Panc1 (cell line): ENCODE measurements at places on chromosomes 4 and X. TPM values are rescaled to one million over a fixed set of nuclear protein-coding genes. Genes with fewer than 3 reads are reported as not detected.
A peak's percentile ranks its signal among the peaks of the same experiment; 100 is the strongest.

DNA sequence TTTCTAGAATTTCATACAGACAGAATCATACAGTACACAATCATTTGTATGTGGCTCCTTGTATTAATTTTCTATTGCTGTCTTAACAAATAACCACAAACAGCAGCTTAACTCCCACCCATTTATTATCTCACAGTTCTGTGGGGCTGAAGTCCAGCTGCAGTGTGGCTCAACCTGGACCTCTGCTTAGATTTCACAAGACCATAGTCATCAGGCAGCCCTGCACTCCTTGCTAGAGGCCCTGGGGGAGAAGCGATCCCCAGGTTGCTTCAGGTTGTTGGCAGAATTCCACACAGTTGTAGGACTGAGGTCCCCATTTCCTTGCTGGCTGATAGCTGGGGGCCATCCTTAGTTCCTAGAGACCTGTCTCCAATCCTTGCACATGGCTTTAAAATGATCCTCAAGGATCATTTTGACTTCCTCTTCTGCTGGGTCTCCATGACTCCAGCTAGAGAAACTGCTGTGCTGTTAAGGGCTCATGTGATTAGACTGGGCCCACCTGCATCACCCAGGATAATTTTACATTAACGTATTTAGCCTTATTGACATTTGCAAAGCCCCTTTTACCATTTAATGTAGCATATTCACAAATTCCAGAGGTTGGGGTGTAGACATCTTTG, 60.9 kb upstream of the SMAD1 start:
- H3K27ac ChIP-seq: no peak overlapping the region
- no peaks in the 10 kb centered on the region for H3K4me1 ChIP-seq
- no peak for DNase-seq
- H3K4me3 ChIP-seq: no peak overlapping the region

Gene ACOX3
- total RNA-seq: 15.4 TPM

Gene DCHS2
- total RNA-seq: not detected

Gene ELF2
- 21.9 TPM for total RNA-seq

Gene GPR173
- 0.13 TPM for total RNA-seq

Gene UGT2B28
- total RNA-seq: not detected

Gene PRKG2
- total RNA-seq: 0.59 TPM

Gene GPM6B
- total RNA-seq: not detected

Gene HTN1
- not detected for total RNA-seq

GRCh38 chrX:130347321-130347720, 7.6 kb downstream of the SLC25A14 start:
- no peaks in the 10 kb centered on the region; the same call in 1 of the 2 replicates for H3K36me3 ChIP-seq
- H3K4me3 ChIP-seq: no peak overlapping the region
- H3K27me3 ChIP-seq: no peaks in the 10 kb centered on the region
- DNase-seq: no peak
- no peaks in the 10 kb centered on the region for H3K4me1 ChIP-seq
- H3K27ac ChIP-seq: no peak overlapping the region

DNA sequence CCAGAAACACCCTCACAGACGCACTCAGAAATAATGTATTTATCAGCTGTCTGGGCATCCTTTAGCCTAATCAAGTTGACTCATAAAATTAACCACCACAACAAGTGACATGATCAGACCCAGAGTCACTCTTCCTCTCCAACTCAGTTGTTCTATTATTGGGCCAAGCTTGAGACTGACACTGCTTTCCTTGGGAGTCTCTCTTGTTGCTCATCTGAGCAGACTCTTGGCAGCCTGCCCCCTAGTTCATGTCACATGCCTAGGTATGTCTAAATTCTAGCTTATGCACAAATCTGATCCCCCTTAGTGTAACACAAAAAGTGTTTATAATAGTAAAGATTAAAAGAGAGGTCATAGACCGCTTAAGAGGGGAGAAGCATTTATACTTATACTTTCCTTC, 72.6 kb upstream of the ADAMTS3 start:
- H3K36me3 ChIP-seq: no peaks in the 10 kb centered on the region
- no peak overlapping the region for H3K27ac ChIP-seq
- no peak overlapping the region for H3K4me3 ChIP-seq
- no peak for DNase-seq
- H3K4me1 ChIP-seq: no peaks in the 10 kb centered on the region

Gene CDKL5
- 1.2 TPM for total RNA-seq

Gene TRPC5OS
- total RNA-seq: not detected

DNA sequence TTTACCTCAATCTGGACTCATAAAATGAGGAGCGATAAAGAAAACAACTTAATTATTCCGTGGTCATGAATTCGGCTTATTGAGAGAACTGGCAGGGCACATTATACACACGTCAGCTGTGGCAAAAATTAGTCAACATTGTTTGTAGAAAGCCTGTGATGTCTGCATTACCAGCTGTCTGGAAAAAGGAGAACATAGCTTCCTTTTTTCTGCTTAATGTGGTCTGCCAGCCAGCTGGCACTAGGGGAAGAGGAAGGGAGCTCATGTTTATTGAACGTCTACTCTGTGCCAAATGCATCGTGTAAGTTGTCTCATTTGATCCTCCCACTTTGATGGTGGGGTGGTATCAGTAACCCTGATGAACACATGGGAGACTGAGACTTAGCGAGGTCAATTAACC, 367.6 kb downstream of the ARHGAP24 start:
- DNase-seq: no peak
- H3K36me3 ChIP-seq: no peaks in the 10 kb centered on the region
- H3K4me3 ChIP-seq: no peak overlapping the region
- no peaks in the 10 kb centered on the region for H3K4me1 ChIP-seq
- no peak overlapping the region for H3K27ac ChIP-seq

DNA sequence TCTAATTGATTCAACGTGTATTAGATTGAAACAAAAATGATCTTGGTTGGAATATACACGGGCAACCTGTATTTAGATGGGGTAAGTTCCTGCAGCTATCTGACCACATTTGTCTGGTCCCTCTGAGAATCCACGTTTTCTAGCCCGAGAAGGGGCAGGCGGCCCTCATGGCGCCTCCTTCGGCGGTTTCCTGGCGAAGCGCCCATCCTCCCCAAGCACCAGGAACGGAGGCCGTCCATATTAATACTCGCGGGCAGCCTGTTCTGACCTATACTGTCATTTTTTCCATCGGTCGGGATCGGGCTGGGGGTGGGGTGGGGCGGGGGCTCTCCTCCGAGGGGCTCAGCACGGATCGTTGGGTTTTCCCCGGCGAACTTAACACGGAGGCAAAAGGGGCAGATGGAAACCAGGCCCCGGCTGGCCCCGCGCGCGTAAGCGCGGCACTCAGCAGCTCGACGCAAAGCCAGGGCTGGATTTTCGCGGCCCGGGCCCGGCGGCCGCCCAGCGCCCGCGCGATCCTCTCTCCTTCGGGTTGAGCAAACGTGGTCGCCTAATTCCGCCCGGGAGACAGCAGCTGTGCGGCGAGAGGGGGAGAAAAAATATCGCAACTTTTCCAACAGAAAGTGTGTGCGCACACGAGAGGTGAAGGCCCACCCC, 77.2 kb upstream of the BCOR start:
- no peaks in the 10 kb centered on the region for H3K36me3 ChIP-seq
- peak overlapping the region; percentile 89 for H3K27ac ChIP-seq
- H3K4me1 ChIP-seq: peaks cover 9% of the 10 kb centered on the region
- DNase-seq: no peak
- peak overlapping the region; percentile 42 for H3K4me3 ChIP-seq

- H3K27ac ChIP-seq: no peak overlapping the region
- no peaks in the 10 kb centered on the region for H3K4me1 ChIP-seq
- no peak for DNase-seq
- no peaks in the 10 kb centered on the region; the same call in 1 of the 2 replicates for H3K27me3 ChIP-seq
- no peaks in the 10 kb centered on the region for H3K36me3 ChIP-seq
- H3K4me3 ChIP-seq: no peak overlapping the region
Observed at GRCh38 chr4:8643441-8643840, 50.9 kb downstream of the CPZ start.

GRCh38 chr4:87541521-87541920, 12.3 kb upstream of the SPARCL1 start:
- no peaks in the 10 kb centered on the region for H3K4me1 ChIP-seq
- H3K36me3 ChIP-seq: no peaks in the 10 kb centered on the region
- H3K4me3 ChIP-seq: no peak overlapping the region
- no peak overlapping the region for H3K27ac ChIP-seq

Gene CYSLTR1
- not detected for total RNA-seq

DNA sequence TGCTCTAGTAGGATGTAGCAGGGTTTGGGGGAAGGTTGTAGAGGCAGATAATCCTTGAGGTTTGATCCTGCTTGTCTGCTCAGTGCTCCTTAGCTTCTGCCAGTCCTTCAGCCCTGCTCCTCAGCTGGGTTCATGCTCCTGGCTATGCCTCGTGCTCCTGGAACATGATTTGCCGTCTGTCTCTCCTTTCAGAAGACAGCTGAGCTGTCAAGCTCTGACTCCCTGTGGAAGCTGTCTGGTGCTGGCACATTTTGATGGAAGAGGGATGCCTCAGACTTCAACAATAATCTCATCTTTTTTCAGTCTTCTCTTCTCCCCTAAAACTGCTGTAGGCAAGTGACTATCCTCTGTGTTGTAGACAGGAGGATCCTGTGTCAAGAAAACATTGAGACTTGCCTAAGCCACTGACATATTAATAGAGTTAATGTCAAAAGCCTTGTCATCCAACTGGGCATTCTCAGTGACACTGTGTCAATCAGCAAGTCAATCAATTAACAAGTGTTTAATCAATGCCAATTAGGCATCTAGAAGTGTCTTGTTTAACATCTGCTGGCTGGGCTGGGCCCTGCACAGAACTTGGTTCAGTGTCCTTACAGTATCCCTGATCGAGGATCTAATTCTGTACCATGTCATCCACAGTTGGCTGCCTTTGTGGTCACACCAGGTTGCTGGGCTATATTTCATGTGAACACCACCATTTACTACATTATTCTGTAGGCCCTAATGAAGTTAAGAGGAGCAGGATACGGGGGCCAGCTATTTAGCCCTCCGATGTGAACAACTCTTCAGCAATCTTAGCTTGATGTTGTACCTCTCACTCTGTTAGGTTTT, 96.7 kb downstream of the SYNPO2 start:
- H3K4me3 ChIP-seq: no peak overlapping the region
- no peaks in the 10 kb centered on the region for H3K36me3 ChIP-seq
- H3K4me1 ChIP-seq: no peaks in the 10 kb centered on the region
- H3K27me3 ChIP-seq: no peaks in the 10 kb centered on the region
- no peak for DNase-seq

Gene ATOH1
- not detected for total RNA-seq

- H3K36me3 ChIP-seq: no peaks in the 10 kb centered on the region
- no peak overlapping the region for H3K4me3 ChIP-seq
- H3K4me1 ChIP-seq: no peaks in the 10 kb centered on the region
- no peak overlapping the region for H3K27ac ChIP-seq
- H3K27me3 ChIP-seq: peaks cover 2% of the 10 kb centered on the region; the same call in 1 of the 2 replicates
- DNase-seq: no peak
Observed at GRCh38 chrX:427812-428725, 41.4 kb upstream of the PPP2R3B start.

- no peaks in the 10 kb centered on the region for H3K36me3 ChIP-seq
- H3K27me3 ChIP-seq: no peaks in the 10 kb centered on the region
- peaks cover 8% of the 10 kb centered on the region for H3K4me1 ChIP-seq
- H3K27ac ChIP-seq: no peak overlapping the region
- no peak for DNase-seq
- no peak overlapping the region for H3K4me3 ChIP-seq
Observed at GRCh38 chrX:68454476-68455150, 21.3 kb upstream of the OPHN1 start.

GRCh38 chr4:17962171-17962570, 59.4 kb downstream of the LCORL start:
- H3K27me3 ChIP-seq: no peaks in the 10 kb centered on the region
- H3K4me3 ChIP-seq: no peak overlapping the region
- DNase-seq: no peak
- H3K36me3 ChIP-seq: no peaks in the 10 kb centered on the region; the same call in 1 of the 2 replicates

Gene DUSP9
- total RNA-seq: 7.1 TPM

DNA sequence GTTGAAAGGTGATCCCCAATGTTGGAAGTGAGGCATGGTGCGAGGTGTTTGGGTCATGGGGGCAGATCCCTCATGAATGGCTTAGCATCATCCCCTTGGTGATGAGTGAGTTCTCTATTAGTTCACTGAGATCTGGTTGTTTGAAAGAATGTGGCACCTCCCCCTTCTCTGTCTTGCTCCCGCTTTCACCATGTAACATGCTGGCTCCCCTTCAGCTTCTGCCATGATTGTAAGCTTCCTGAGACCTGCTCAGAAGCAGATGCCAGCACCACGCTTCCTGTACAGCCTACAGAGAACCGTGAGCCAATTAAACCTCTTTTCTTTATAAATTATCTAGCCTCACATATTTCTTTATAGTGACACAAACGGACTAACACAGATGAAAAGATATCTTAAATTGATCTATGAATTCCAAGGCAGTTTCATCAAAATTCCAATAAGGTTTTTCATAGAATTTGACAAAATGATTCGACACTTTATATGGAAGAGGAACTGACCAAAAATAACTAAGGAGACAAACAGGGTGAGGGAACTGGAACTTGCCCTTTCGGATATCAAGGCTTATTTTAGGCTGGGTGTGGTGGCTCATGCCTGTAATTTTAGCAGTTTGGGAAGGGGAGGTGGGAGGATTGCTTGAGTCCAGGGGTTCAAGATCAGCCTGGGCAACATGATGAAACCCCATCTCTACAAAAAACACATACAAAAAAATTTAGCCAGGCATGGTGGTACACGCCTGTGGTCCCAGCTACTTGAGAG, 56.9 kb upstream of the OGT start:
- no peak for DNase-seq
- no peak overlapping the region for H3K27ac ChIP-seq
- H3K4me1 ChIP-seq: no peaks in the 10 kb centered on the region

DNA sequence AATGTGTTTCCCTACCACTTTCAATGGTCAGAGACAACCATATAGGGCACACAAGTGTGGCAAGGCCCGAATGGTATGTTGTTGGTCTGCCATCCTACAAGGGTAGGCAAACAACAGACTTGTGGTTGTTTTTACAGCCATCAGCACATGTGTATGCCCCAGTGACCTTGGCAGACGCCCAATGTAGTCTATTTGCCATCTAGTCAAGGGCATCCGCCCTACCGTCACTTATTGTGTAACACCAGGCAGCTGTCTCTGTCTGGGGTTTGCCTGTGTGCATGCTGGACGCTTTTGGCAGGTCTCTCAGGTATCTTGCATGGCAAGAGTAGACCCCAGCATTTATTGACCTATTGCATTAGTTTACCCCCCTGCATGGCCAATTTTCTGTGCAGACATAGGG, 1145.5 kb upstream of the POU3F4 start:
- H3K36me3 ChIP-seq: no peaks in the 10 kb centered on the region
- no peak for DNase-seq
- H3K27me3 ChIP-seq: no peaks in the 10 kb centered on the region
- no peaks in the 10 kb centered on the region for H3K4me1 ChIP-seq
- H3K4me3 ChIP-seq: no peak overlapping the region
